CD4-positive, alpha-beta T cell treated with Interferon alpha-2 for 1 hour (primary cell): ENCODE measurements at places on chromosomes 1 and 21.

- no peak for DNase-seq
These were observed 260.5 kb upstream of the ADGRL2 start for GRCh38 chr1:81540216-81540615.

DNA sequence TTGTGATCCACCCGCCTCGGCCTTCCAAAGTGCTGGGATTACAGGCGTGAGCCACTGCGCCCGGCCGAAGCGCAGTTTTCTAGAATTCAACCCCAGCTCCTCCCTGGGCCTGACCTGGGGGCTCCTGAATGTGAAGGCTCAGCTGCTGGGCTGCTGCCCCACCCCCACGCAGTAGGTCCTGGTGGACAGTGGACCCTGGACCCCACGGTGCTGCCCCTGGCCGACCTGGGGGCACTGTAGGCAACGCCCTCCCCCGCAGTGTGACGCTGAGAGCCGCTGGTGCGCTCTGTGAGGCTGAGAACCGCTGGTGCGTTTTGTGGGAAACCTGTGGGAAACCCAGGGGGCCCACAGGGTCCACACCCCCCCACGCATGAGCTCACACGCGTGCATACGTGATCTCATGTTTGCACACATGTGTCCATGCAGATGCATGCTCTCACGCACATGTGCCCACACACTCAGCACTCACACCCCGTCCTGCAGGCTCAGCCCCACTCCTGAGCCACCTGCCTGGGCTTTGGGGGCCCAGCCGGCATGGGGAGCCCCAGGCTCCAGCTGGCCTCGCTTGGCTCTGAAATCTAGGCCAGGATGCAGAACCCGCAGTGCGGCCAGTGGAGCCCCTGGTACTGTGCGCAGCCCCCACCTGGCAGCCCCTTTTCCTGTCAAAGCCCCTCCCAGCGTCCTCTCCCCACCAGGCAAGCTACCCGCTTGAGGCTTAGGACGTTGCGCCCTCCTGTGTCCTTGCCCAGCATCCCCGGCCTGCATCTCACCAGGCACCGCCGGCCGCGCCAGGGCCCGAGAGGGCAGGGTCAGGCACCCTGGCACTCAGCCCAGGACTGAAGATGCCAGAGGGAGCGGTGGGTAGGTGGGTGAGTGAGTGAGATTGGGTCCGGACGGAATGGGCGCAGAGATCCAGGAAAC lies 67.7 kb downstream of the COL18A1 start:
- DNase-seq = no peak

GRCh38 chr21:45309987-45310381 lies 22.3 kb upstream of the POFUT2 start:
- DNase-seq = no peak

- DNase-seq = no peak
These were observed 1351.6 kb downstream of the AMY1C start for GRCh38 chr1:105101261-105101660.

- DNase-seq = no peak
These were observed 542.5 kb upstream of the PKN2 start for GRCh38 chr1:88141499-88142074.

DNA sequence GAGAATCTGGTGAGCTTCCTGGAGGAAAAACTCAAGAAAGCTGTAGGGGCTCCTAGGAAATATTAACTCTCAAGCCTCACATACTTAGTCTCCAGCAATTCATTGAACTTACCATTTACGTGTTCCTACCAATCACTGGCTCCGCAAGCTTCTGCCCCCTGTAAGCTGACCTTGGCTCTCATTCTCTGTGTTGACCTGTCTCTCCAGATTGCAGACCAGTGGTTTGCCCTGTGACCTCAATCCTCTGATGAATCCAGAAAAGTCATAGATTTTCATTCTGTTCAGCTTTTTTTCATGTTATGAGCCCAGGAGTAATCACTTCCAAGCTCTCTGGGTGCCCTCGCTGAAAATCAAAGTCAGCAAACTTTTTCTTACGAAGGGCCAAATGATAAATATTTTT lies 241.9 kb downstream of the DSCAM start:
- no peak for DNase-seq

- DNase-seq = no peak
These were observed 1.5 kb downstream of the CSDE1 start for GRCh38 chr1:114756009-114756892.

DNA sequence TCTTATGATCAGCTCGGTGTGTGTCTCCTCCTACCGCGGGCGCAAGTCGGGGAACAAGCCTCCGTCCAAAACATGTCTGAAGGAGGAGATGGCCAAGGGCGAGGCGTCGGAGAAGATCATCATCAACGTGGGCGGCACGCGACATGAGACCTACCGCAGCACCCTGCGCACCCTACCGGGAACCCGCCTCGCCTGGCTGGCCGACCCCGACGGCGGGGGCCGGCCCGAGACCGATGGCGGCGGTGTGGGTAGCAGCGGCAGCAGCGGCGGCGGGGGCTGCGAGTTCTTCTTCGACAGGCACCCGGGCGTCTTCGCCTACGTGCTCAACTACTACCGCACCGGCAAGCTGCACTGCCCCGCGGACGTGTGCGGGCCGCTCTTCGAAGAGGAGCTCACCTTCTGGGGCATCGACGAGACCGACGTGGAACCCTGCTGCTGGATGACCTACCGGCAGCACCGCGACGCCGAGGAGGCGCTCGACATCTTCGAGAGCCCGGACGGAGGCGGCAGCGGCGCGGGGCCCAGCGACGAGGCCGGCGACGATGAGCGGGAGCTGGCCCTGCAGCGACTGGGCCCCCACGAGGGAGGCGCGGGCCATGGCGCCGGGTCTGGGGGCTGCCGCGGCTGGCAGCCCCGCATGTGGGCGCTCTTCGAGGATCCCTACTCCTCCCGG lies 1.5 kb downstream of the KCNC4 start:
- no peak for DNase-seq

DNA sequence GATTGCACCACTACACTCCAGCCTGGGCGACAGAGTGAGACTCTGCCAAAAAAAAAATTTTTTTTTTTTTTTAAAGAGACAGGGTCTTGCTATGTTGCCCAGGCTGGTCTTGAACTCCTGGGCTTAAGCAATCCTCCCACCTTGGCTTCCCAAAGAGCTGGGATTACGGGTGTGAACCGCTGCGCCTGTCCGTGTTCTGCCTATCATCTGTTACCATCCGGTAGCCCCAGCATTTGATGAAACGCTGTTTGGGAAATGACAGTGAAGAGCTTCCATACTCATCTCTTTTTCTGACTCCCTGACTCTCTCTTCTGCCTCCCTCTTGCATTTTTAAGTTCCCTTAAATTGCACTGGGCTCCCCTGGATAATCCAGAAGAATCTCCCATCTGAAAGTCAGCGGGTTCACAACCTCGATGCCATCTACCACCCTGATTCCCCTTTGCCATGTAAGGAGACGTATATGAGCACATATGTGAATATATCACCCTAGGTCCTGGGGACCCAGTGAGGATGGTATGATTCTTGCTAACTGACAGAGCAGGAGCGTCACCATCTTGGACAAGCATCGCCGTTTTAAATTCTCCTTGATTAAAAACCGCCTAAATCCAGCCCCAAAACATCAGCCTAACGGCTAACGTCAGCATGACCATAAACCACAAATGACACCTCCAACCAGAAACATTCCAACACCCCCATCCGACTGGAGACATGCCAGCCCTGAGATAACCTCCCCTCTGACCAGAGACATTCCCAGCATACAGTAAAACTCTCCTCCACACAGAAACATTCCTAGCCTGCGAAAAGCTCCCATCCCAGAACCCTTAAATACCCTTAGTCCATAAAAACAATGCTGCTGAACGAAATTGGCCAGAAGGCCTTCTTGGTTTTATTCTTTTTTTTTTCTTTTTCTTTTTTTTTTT lies 12.4 kb downstream of the TNFRSF8 start:
- no peak for DNase-seq

DNA sequence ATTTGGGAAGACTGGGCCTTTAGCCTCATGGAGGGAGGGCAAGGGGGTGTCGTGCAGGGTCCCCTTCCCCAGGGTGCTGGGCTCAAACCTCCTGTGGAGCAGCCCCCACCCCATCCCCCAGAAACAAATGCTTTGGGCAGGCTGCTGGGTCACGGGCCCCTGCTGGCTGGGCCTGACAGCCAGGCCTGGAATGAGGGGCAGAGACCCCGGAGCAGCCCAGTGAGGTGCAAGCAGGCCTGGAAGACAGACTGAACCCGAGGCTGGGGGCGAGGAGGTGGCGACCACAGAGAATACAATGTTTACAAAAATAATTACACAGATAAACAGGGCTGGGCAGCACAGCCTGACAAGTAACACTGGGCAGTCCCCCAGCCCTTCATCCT lies 5.3 kb downstream of the CCDC24 start:
- DNase-seq = no peak

GRCh38 chr1:114703242-114703641 lies 7.9 kb upstream of the AMPD1 start:
- no peak for DNase-seq

DNA sequence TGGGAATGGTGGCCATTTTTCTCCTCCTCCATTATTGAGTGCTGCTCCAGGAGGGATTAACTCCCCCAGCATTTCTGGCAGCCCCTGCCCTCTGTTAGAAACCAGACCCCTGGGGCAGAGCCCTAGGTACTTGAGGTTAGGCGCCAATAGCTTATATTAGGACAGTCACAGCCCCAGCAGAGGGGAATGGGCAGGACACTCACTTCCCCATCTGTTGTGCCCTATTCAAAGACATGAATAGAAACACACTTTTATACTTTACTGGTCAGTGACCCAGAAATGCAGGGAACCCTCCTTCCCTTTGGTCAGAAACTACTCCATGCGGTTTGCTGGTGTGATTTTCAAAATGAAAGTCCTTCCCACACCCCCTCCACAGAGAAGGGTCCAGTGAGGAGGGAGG lies 267.7 kb downstream of the PTBP2 start:
- DNase-seq = no peak

GRCh38 chr1:60091195-60091715 lies 17.7 kb upstream of the C1orf87 start:
- DNase-seq = no peak
